ENCODE measurements at places on chromosomes 3 and 15.

DNA sequence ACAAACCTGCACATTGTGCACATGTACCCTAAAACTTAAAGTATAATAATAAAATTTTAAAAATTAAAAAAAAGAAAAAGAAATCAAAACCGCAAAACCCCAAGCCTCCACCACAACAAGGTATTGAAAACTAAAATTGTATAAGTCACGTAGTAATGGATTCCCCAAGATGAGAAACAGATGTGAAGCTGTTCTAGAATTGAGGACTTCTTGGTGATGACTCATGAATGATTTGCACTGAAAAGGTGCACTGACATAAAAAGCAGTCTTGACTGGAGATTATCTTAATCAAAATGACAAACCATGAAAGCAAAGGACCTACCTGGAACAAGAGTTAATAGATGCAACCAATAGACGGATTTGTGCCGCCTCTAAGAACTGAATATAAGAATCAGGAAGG lies 225.8 kb downstream of the MYRIP start:
- no peak for DNase-seq

GRCh38 chr15:23857028-23857641 lies 170.0 kb upstream of the NDN start:
- DNase-seq: no peak

DNA sequence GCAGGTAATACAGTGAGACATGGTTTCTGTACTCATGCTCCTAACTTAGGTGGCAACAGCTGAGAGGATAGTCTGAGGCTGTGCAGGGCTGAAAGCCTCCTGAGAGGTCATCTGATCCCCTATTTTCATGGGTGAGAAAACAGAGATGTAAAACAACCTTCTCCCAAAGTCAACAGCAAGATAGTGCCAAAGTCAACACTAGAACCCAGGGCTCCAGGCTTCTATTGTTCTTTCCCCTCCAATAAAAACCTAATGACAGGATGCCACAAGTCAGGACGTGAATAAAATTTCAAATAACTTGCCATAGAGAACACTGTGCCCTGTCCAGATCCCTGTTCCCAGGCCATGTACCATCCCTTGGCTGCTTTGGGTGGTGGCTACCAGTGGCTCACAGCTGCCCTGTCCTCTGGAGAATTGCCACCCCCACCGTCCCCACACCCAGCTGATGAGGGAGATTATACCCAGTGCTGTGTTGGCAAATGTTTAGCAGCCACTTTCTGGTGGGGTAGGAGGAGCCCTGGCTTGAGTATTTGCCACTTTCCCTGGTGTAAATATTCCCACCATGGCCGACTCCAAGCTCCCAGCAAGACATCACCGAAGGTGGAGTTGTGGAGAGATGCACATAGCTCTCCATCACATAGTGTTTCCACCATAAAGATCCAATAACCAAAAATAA lies 54.8 kb downstream of the SRGAP3 start:
- no peak for DNase-seq

DNA sequence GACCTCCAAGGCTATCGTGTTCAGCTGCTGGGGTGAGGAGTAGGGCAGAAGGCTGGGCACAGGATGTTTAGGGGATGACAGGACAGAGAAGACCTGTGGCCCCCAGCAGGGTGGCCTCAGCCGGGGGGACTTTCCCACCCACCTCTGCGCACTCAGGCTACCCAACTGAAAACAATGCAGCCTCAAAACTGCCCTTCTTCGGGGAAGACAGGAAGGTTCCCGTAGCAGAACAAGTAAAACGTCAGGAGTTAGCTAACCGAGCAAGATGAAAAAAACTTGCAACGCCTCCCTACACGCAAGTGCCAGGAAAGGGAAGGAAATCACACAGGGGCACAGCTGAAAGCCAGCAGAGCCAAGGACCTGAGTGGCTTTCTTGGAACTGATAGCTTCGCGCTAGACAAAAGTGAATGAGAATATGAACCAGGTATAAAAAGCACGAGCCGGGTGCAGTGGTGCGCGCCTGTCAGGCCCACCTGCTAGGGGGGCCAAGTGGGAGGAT lies 38.4 kb upstream of the FURIN start:
- DNase-seq: no peak

GRCh38 chr3:184096811-184097383 lies at the start of gene HTR3E:
HTR3E (plus strand) TSS chr3:184097064; CDS start chr3:184097530, 466 bp downstream.
- DNase-seq: no peak

DNA sequence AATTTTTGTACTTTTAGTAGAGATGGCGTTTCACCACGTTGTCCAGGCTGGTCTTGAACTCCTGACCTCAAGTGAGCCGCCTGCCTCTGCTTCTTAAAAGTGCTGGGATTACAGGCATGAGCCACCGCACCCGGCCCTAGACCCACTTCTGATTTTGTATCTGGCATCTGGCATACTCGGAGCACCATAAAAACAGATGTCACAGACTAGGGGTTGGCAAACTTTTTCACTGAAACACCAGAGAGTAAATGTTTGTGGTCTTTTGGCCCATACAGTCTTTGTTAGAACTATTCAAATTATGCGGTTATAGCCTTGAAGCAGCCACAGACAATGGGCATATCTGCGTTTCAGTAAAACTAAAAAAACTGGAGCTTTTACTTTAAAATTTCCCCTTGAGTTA lies 110.7 kb downstream of the TJP1 start:
- DNase-seq: no peak

GRCh38 chr3:61780016-61780415 lies 218.6 kb downstream of the PTPRG start:
- no peak for DNase-seq

DNA sequence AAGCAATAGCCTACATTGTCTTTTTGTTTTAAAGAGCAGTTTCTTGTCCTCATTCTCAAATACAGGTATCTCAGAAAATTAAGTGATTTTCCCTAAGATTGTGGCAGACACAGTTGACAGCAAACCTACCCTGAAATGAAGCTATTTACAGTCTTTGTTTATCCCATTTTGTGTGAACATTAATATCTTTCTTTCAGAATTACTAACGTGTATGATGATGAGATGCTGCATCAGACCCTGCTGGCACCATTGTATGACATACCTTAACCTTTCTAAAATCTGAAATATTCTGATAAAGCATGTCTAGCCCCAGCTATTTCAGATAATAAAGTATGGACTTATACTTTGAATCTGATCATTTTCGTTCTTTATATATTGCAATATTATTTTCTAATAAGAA lies 185.9 kb downstream of the RSRC1 start:
- no peak for DNase-seq

DNA sequence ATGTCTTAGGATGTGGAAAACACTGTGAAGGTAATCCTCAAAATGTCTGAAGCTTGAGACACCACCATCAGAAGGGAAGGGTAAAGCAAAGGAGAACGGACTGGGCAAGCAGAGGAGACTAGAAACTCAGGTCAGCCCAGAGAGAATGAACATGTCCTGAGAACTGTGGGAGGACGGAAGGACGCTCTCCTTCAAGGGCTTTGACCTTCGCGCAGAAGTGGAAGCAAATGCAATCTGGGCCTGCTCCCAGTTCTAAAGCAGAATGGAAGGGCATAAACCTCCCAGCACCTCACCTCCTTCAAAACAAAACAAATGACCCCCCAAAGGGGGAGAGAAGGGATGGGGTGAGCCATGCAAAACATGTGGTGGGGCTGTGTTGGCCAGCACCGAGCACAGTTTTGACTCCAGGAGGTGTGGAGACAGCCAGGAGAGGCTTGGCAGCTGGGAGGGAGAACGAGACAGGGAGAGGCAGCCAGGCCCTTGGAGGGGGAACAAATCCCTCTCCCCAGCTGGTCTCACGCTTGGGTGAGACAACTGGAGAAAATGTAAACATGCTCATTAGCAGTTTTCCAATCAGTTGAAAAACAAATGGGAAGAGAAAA lies 222.4 kb upstream of the WNT5A start:
- DNase-seq: no peak

GRCh38 chr3:54366839-54367238 lies 244.5 kb downstream of the CACNA2D3 start:
- DNase-seq: no peak

GRCh38 chr15:82585072-82585471 lies 44.8 kb upstream of the RPS17 start:
- no peak for DNase-seq

- no peak for DNase-seq
Observed at GRCh38 chr3:65443739-65444446, 594.8 kb downstream of the MAGI1 start.

DNA sequence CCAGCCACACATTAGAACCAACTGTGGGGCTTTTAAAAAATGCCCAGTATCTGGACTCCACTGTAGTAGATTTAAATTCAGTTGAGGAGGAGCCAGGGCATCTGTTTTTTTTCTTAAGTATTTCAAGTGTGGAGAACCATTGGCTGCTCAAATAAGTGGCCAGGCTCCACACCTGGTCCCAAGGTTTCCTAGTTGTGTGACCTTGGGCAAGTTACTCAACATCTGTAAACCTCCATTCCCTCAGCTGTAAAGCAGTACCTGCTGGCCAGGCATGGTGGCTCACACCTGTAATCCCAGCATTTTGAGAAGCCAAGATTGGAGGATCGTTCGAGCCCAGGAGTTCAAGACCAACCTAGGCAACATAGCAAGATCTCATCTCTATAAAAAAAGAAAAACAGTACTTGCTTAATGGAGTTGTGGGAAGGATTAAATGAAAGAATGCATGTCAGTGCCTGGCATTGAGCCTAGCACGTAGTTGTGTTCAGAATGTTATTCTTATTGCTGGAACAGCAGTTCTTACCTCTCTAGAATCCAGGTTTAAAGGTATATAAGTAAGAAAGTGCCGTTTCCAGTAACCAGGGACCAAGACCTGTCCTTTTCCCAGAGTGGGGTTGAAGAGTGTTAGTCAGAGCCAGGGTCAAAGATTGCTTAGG lies 2.0 kb downstream of the PPP1R14D start:
- DNase-seq: no peak

- no peak for DNase-seq
Observed at GRCh38 chr3:178915365-178915764, 156.2 kb downstream of the ZMAT3 start.

- no peak for DNase-seq
Observed at GRCh38 chr3:42520336-42520735, 17.9 kb downstream of the VIPR1 start.

GRCh38 chr3:194287374-194287773 lies 63.8 kb downstream of the CPN2 start:
- DNase-seq: no peak

DNA sequence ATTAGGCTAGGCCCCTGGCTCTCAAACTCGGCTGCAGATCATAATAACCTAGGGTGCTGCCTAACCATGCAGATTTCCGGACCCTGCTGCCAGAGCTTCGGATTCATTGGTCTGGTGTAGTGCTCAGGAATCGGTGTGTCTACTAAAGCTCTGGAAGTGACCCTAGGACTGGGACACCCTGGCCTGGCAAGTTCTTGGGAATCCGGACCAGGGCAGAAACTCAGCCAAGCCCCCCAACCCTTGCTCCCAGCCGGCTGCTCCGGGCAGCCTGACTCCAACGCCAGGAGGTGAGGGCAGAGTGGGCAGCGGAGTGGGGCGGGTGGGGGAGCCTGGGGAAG lies 23.0 kb downstream of the IGDCC3 start:
- no peak for DNase-seq

DNA sequence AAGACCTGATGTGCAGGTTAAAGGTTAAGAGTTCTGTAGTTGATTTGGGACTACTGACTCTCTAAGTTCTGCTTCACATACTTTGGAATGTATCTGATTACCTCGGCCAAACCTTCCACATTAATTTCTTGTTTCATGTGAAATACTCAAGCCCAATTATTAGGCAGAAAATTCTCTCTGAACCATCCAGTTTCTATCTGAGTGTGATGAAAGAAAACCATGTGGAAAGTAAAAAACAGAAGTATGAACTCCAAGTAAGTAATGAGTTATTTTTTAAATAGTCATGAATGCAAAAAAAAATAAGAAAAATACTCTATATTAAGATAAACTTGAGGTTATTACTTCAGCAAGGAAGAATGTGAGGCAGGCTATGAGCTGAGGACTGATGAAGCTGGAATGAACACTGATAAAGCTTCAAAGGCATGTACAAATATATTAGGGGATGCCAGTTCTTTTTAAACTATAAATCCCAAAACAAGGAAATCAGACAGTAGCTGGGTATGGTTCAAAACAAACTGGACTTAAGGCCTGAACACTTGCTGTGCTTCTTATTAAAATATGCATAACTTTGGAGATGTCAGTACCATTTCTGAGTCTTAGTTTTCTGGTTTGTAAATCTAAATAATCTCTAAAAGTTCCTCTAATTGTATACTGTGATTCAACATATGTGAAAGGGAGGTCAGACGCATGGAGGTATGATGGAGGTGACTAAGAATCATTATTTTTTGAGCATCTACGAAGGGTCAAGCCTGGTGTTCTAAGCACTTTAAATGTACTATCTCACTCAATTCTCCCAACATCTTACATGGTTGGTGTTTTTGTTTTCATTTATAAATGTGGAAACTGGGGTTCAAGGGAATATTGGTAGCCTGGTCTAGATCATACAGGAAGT lies 59.6 kb downstream of the COL6A6 start:
- no peak for DNase-seq

- no peak for DNase-seq
Observed at GRCh38 chr15:65211482-65211982, 259 bp upstream of the CILP start.

DNA sequence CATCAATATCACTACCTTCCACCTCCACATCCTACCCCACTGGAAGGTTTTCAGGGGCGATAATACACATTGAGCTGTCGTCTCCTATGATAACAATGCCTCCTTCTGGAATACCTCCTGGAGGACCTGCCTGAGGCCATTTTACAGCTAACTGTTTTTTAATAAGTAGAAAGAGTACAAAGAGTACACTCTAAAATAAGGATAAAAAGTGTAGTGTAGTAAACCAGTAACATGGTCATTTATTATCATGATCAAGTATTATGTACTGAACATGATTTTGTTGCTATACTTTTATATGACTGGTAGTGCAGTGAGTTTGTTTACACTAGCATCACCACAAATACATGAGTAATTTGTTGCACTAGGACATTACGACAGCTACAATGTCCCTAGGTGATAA lies 46.6 kb upstream of the SSR3 start:
- DNase-seq: no peak

GRCh38 chr3:39917065-39917773 lies 107.8 kb downstream of the MYRIP start:
- DNase-seq: no peak

GRCh38 chr3:87125116-87125515 lies 102.0 kb upstream of the CHMP2B start:
- DNase-seq: no peak

DNA sequence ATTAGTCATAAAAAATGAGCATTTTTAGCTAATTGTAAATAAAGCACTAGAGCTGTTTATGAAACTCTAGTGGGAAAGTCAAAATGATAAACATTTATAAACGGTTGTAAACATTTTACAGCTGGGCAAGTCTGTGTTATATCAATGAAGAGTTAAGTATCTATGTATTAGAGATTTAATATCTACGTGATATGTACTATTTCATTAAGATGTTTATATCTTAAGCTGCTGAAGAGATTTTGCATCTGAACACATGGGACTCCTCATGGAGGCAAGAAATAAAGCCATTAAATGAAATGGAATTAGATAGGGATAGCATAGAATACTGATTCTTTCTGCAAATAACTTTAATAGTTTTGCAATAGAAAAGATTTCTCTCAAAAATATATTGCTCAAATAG lies 23.0 kb upstream of the CAPN7 start:
- DNase-seq: no peak

- DNase-seq: no peak
Observed at GRCh38 chr15:45130291-45131000, 652 bp downstream of the DUOX1 start.

- DNase-seq: no peak
Observed at GRCh38 chr3:111903067-111903511, 44.0 kb downstream of the PHLDB2 start.

GRCh38 chr3:106617276-106617675 lies 748.5 kb upstream of the CBLB start:
- DNase-seq: no peak
